ENCODE measurements at places on chromosomes 5 and 9. TPM values are rescaled to one million over a fixed set of nuclear protein-coding genes. Genes with fewer than 3 reads are reported as not detected.

DNA sequence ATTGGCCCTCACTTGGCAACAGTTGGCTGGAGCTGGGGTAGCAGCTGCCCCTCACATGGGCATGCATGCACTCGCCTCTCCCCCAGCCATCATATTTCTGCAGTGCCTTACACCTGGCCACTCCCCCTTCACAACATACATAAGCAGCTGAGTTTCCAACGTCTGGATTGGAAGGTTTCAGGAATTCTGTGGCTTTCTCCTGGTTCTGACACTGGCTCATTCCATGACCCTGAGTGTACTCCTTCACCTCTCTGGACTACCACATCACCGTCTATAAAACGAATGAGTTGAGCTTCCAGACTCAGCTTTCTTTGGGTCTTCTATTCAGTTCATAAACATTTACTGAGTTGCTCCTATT lies 84.3 kb downstream of the GALNT10 start:
- no peak overlapping the region for H3K27ac ChIP-seq
- no peaks in the 10 kb centered on the region for H3K27me3 ChIP-seq
- H3K36me3 ChIP-seq, result no peaks in the 10 kb centered on the region
- DNase-seq, result no peak

ADAMTS12 gene
- total RNA-seq, result 8.9 TPM

DNA sequence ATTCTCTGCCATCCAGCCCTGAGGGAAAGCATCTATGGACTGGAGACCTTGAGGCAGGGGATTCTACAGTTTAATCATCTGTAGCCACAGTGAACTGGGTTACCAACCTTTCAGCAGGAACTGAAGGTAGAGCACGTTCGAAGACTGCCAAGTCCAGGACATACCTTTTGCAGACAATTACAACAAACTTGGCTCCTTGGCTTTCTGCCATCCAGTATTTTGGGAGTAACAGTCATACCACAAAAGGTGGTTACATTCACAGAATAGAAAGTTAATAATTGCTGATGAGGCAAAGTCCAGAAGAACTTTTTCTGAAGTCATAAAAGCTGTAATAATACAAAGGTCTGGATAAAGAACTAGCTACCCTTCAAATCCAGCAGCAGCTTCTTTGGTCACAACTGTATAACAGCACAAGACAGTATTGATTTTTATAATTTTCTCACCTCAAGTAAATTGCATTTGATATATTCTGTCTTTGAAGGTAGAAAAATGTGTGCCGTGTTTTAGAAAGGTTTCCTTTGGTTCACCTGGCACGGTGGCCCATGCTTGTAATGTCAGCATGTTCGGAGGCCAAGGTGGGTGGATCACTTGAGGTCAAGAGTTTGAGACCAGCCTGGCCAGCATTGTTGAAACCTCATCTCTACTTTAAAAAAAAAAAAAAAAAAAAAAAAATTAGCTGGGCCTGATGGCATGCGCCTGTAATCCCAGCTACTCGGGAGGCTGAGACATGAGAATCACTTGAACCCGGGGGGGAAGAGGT lies 236.6 kb downstream of the NR3C1 start:
- no peak overlapping the region for H3K4me3 ChIP-seq
- peaks cover 6% of the 10 kb centered on the region for H3K4me1 ChIP-seq
- H3K27me3 ChIP-seq, result no peaks in the 10 kb centered on the region
- no peak for DNase-seq

GNE gene
- total RNA-seq, result 15.8 TPM

Data from body of pancreas (tissue), 4 donors.